ENCODE measurements at places on chromosomes 5 and 9. TPM values are rescaled to one million over a fixed set of nuclear protein-coding genes. Genes with fewer than 3 reads are reported as not detected.

The COX7C gene
- total RNA-seq, result 372 TPM

The ANKRD18B gene
- 5.9 TPM for total RNA-seq

The OR1Q1 gene
- total RNA-seq, result not detected

The PCDHB16 gene
- total RNA-seq, result 0.33 TPM

The SH3TC2 gene
- total RNA-seq, result 28.9 TPM

The PRLR gene
- total RNA-seq, result not detected

The CCL21 gene
- not detected for total RNA-seq

The GPR151 gene
- not detected for total RNA-seq

The MYOT gene
- 3.0 TPM for total RNA-seq

Measured in mammary epithelial cell (primary cell).